ENCODE measurements at places on chromosomes 7 and 10.

DNA sequence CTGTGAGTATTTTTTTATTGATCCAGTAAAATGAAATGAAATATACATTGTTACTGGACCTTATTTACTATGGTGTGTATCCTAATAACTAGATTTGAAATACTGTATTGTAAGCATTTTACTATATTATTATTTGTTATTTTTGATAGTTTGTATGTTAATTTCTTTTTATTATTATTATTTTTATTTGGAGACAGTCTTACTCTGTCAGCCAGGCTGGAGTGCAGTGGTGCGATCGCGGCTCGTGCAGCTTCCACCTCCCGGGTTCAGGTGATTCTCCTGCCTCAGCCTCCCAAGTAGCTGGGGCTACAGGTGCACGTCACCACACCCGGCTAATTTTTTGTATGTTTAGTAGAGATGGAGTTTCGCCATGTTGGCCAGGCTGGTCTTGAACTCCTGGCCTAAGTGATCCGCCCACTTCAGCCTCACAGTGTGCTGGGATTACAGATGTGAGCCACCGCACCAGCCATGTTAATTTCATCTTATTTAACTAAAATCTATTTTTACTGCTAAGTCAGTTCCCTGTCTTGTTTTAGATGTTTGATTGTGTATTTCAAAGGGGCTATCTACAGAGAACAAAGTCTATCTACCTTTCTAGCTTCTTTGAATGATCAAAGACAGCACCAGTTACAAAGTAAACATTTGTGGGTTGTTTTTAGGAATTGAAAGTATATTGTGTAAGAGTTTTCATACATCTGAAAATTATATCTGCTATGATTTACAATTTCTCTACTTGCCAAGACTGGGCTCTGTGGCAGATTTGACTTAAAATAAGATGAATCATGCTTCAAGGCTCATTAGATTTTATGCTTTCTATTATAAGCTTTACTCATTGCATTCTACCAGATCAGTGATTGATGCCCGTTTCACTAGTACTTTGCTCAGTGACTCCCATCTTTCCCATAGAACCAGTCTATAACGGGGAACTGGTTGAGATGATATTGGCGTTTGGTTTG is 41.6 kb downstream of the CDC123 start:
- no peak for DNase-seq

DNA sequence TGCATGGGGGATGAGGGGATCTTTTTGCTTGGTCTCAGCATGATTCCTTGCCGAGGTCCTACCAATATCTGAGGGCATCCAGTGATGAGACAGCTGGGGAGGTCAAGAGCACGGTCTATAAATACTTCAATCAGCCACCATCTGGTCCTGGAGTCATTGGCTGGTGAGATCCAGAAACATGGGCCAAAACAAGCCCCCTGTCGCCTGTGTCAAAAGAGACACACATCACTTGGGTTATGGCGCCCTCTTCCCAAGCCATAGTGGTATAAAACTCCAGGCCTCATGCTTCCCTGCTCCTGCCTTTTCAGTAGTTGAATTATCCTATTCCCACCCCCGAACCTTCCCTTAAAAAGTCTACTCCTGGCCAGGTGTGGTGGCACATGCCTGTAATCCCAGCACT is 60.9 kb downstream of the SLC35B4 start:
- DNase-seq: peak; percentile 60

DNA sequence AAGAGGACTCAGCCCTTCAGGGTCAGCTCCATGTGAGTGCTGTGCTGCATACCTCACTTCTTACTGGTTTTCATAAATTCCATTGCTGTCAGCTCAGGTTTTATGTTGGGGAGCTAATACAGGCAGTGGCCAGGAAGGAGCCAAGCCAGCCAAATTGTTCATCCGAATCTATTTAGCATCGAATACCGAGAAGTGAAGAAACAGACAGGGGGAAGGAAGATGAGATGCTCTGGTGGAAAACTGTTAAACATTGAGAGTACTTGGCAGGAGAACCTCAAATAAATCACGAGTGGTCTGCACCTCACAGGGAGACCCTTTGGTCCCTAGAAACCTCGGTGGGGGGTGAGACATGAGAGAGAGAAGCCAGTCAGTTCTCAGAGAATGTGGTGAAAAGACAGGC is 196.0 kb upstream of the TMEM72 start:
- no peak for DNase-seq

- no peak for DNase-seq
Observed at GRCh38 chr10:20765066-20765465, 132.0 kb downstream of the NEBL start.

- DNase-seq: no peak
Observed at GRCh38 chr10:82477776-82478175, 602.8 kb downstream of the NRG3 start.

Data from SK-MEL-5 (cell line).